Posterior vena cava (tissue), 2 donors: ENCODE measurements at places on chromosomes 7 and 10. TPM values are rescaled to one million over a fixed set of nuclear protein-coding genes. Genes with fewer than 3 reads are reported as not detected.

RARRES2 gene
- total RNA-seq = 153 TPM

NET1 gene
- 99.3 TPM for total RNA-seq

HTR7 gene
- 0.83 TPM for total RNA-seq

SPDYE8 gene
- not detected for total RNA-seq

TMEM196 gene
- total RNA-seq = 1.6 TPM

NPM3 gene
- 19.1 TPM for total RNA-seq

HACD1 gene
- total RNA-seq = 83.0 TPM

LRGUK gene
- total RNA-seq = 0.95 TPM

CARD11 gene
- 1.9 TPM for total RNA-seq

ANKRD61 gene
- total RNA-seq = not detected

CCL26 gene
- 1.00 TPM for total RNA-seq

DMTF1 gene
- total RNA-seq = 57.7 TPM

NEUROD6 gene
- total RNA-seq = not detected

TFPI2 gene
- total RNA-seq = 4.9 TPM

INTS1 gene
- total RNA-seq = 50.3 TPM

SPDYE5 gene
- not detected for total RNA-seq

CH25H gene
- 0.93 TPM for total RNA-seq

ABCB1 gene
- 4.1 TPM for total RNA-seq

RBM20 gene
- 3.0 TPM for total RNA-seq

FRMPD2 gene
- total RNA-seq = not detected

MKX gene
- total RNA-seq = 27.0 TPM

CTTNBP2 gene
- total RNA-seq = 7.9 TPM

DLG5 gene
- total RNA-seq = 34.4 TPM

NEUROG3 gene
- total RNA-seq = not detected

GSDME gene
- 33.4 TPM for total RNA-seq
